ENCODE measurements at places on chromosomes 2 and 18.
A peak's percentile ranks its signal among the peaks of the same experiment; 100 is the strongest.

DNA sequence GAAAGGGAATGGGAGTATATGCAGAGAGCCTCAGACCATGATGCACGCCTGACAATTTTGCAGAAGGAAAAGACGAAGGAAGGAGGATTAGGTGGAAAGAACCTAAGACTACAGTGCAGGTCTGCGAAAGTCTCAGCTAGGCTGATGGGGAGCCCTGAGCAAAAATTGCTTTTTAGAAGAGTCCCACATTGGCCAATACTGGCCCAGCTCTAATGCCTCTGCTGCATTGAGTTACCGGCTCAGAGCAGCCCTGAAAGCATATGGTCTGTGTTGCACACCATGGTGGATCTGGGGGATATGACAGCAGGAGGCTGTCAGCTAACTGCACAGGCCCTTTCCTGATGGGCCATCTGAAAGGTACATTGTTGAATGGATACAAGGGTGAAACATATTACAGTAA is 48.3 kb upstream of the CAVIN2 start:
- DNase-seq = no peak

DNA sequence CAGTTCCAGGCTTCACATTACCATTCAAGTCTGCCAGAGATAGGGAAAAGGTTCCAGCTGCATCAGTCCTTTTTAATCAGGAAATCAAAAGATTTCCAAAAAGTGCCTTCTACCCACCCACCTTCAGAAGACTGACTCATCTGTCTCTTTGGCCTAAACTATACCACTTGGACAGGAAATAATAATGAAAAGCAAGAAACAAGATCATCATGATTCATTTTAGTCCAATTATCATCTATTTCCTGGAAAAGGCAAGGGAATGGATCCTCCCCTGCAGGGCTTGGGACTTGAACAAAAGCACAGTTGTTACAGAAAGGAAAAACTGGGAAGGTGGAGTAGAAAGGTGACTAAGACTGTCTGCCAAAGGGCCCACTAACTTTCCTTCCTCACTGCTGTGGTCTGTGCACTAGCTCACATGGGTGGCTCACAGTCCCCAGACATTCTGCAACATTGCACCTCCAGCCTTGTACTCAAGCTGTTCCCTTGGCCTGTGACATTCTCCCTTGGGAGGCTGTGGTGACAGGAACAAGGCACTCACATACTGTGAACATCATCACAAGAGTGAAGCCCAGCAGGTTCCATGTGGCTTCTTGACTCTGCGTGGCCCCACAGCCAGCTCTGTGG is 75.3 kb downstream of the VSNL1 start:
- DNase-seq = no peak

- no peak for DNase-seq
Measured at GRCh38 chr2:172843902-172844715, 108.5 kb downstream of the RAPGEF4 start.

DNA sequence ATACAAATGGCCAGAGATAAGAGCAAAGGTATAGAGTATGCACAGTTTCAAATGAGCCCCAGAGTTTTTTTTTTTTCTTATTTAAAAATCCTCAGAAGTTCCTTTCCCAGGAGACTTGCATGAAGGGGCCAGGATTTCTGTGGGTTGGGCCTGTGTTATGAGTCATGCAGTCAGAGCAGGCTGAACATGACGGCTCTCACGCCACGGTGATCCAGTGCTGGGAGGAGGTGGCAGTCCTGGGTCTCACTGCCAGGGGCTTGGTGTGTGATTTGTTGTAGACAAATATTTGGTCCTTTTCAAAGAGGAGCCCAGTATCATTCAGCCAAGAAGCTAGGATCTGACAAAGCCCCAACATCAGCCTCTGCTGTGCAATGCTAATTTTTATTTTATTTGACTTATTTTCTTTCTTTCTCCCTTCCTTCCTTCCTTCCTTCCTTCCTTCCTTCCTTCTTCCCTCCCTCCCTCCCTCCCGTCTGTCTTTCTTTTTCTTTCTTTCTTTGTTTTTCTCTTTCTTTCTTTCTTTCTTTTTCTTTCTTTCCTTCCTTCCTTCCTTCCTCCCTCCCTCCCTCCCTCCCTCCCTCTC is 10.4 kb upstream of the KCNE4 start:
- DNase-seq = no peak

DNA sequence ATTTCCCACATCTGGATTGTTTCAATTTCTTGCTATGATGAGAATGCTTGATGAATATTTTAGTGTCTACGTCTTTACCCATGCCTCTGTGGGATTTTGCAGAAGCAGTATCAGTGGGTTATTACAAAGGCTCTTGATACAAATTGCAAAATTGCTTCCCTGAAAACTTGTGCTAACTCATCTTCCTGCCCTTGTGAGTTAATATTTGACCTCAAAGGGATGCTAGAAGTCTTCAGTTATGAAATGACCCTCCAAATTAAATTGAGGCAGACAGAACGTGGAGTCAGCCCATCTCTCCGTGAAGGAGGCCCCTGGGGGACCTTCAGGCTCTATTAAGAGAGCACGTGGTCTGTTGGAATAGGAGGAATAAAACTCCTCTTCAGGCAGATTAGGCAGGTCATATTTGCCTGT is 239.2 kb upstream of the HS6ST1 start:
- no peak for DNase-seq

DNA sequence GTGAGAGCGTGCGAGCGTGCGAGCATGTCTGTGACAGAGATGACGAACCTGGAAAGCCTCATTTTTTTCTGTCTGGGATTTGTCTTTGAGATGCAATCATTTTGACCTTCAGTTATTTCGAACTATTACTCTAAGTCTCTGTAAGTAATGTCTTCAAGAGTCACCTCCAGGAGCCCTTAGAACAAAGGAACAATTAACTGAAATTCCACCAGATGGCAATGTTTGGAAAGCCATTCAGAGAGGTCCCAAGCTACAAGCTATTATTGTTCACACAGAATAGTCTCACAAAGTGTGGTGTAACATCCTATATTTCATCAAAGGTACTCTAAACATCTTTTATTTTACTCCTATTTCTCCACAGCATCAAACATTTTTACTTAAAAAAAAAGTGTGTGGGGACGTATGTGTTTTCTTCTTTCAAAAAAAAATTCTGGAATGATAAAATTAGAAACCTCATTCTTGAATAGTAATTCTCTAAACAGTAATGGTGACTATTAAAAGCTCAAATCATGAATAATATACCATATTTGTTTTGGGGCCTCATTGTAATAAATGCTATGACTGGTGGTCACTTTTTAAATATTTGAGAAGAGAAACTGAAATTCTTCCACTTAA is 35.1 kb upstream of the MAPRE2 start:
- DNase-seq = peak; percentile 45

Measured in NCI-H1694 treated with DMSO at 0.1 percent for 48 hours (cell line).